Effector CD8-positive, alpha-beta T cell (primary cell): ENCODE measurements at places on chromosomes 16 and 17.

DNA sequence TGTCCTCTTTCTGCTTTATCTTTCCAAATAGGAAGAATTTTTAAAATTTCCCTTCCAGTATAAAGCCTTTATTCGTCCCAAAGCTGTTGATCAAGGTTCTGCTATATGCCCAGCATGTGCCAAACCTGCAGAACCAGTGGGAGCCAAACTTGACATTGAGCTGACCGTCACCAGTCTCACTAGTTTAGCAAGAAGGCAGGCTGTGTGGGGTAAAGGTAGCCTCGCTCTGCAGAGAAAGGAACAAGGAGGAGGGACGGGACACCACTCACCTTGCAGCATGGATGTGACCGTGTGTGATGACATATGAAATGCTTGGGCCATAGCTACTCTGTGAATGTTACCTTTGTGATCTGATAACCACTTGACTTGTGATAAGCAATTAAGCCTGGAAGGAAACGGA is 392.2 kb downstream of the CPPED1 start:
- no peak for DNase-seq

- no peak for DNase-seq
Observed at GRCh38 chr17:30812218-30813177, 12.0 kb downstream of the CRLF3 start.

DNA sequence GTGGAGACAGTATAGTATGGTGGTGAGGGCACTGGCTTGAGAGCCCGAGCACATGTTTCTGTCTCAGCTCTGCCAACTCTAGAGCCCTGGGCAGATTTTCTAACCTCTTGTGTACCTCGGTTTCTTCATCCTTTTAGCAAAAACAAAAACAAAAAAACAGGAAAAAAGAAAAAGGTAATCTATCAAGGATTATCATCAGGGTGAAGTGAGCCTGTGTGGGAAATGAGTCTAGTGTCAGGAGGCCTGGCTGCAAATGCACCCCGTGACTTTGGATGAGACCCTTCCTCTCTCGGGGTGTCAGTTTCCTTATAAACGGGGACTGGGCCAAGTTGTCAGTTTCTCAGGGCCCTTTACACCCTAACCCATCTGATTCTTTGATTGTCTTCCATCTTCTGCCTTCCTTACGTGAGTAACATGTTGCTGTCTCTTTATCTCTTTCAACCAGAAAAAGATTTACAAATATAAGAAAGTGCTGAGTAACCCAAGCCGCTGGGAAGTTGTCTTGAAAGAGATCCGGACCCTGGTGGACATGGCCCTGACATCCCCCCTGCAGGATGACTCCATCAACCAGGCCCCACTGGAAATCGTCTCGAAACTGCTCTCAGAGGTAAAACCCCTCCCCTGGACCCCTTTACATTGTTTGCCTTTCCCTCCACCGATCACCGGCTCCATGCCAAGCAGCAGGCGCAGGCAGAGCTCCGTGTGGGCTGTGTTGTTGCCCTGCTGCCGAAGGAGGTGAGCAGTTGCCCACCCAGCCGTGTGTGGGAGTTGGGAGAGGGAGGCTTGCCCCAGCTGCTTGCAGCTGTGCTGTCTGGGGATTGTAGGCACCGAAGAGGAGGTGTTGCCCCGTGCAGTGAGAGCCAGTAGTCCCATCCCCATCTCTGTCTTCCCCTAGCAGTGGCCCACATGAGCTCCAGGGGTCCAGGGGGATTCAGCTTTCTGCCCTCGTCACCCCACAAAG is 127.1 kb upstream of the PLCG2 start:
- DNase-seq = no peak

GRCh38 chr16:89958068-89958467 is 9.5 kb downstream of the DEF8 start:
- DNase-seq = no peak

- DNase-seq = no peak
Observed at GRCh38 chr16:5895137-5895536, 797.5 kb upstream of the EEF2KMT start.

- DNase-seq = peak; percentile 26
Observed at GRCh38 chr16:84735849-84736586, 36.2 kb downstream of the USP10 start.
